NCI-H146 (cell line): ENCODE measurements at places on chromosomes 11 and 22.
A peak's percentile ranks its signal among the peaks of the same experiment; 100 is the strongest.

- no peak for DNase-seq
Measured at GRCh38 chr11:67439321-67440228, 2.1 kb upstream of the PTPRCAP start.

DNA sequence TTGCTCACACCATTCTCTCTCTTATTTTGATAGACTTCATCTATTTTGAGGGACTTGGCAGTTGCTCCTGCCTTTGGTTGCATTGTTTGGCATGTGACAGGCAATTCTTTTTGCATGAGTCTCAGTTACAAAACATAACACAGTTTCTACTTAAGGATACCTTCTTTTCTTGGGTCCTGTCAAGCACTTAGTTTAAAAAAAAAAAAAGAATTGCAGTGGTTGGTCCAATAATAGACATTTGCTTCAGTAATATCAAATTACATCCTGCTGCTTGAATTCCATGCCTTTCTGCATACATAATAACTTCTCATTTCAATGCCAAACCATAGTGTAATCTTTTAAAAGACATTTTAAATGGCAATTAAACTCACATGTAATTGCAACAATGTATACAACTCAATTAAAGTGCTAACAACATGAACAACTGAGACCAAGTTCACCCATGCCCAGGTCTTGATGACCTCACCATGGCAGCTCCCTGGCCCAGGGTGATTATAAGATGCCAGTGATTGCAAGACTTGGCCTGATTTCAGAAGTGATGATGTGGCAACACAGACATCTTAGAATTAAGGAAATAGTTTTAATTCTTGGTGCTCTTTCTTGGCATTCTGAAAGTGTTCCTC is 32.2 kb upstream of the PLET1 start:
- DNase-seq = peak; percentile 24

DNA sequence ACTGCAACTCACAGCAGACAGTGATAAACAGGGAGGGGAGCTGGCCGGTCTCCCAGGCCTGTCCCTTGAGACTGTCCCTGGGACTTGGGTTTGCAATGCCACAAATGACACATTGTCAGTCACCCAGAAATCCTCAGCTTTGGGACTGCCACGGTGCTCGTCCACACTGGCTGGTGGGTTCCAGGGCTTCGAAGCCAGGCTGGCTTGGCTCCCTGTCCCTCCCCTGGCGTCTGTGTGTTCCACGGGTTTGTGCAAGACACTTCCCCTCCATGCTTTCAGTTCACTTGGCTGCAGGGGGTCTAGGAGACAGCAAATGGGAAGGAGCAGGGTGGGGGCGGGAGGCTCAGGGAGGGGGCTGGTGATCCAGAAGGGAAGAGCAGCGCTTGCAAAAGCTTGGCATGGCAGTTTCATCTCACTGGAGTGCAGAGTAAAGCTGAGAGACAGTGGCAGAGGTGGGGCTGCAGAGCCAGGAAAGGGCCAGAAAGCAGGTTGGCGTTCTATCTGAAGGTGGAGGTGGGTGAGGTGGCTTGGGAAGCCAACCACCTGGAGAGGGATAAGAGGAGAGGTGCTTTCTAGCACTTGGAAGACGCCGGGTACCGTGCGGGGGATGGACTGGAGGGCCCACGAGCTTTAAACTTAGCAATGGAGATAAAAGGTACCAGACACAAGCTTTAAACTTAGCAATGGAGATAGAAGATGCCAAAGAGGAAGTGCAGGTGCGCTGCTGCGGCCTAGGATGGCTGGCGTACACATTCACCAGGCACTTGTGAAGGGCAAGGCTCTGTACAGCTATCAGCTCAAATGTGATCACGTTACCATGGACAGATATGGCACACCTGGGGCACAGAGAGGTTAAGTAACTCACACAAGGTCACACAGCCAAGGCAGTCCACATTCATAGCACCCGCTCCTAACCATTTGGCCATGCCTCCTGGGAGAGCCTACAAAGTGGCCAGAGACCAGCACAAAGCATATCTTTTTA is 86.4 kb upstream of the SHISAL1 start:
- DNase-seq = no peak

DNA sequence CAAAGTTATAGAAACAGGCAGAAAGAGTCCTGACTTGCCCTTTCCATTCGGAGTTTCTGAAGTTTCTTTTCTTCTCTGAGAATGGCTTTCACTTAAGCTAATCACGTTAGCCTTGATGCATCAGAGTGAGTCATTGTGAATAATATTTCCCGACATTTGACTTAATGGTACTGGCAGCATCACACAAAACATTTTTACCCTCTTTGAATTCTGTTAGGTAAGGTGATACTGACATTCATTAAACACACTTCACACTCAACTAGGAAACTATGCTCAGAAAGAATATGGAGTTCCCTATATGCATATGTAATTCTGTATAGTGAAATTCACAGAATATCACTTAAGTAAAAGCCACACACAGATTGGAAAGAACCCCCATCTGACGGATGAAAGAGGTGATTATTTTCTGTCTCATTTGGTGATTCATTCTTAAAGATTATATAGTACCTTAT is 120.8 kb upstream of the ARHGAP20 start:
- no peak for DNase-seq

GRCh38 chr11:116551576-116551975 is 221.2 kb downstream of the BUD13 start:
- no peak for DNase-seq

GRCh38 chr11:408154-409007 is 6.4 kb downstream of the SIGIRR start:
- no peak for DNase-seq

GRCh38 chr11:34830035-34830434 is 86.1 kb downstream of the APIP start:
- DNase-seq = peak; percentile 93

- DNase-seq = no peak
Measured at GRCh38 chr11:93842461-93842860, 8.0 kb downstream of the VSTM5 start.

- no peak for DNase-seq
Measured at GRCh38 chr11:83736684-83737083, 450.5 kb upstream of the CCDC90B start.

DNA sequence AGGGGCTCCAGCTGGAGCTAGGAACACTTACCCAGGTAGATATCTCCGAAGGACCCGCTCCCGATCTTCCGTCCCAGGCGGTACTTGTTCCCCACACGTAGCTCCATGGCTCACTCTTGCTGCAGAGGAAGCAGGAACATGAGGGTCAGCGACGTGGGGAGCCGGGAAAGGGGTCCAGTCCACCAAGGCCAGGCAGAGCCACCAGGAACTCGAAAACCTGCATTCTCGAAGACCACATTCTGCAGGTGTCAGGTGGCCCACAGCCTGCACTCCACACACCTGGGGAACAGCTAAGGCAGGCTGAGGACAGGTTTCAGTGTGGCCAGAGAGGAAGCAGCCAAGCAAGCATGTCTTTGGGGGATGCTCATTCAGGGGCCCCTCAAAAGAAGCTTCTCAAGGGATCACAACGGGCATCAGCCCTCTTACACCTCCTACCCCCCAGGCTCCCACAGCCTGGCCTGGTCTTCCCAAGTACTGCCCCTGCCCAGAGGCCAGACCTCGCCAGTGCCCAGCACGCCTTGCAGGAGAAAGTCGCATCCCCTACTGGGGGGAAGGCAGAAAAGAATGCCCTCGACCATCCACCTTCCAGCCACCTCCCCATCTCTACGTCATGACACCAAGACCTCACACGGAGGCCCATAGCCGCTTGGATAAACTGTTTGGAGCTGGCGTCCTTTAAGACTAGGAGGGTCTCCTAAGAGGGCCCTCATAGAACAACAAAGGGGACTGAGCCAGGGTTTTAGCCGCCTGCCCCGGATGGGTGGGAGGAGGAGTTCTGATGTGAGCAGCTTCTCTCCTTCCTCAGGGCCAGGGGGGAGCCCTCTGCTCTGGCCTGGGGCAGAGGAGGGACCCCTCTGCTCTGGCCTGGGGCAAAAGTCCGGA is 2.9 kb downstream of the CSNK1E start:
- DNase-seq = no peak
